ENCODE measurements at places on chromosomes 2 and 18. TPM values are rescaled to one million over a fixed set of nuclear protein-coding genes. Genes with fewer than 3 reads are reported as not detected.

GRCh38 chr2:114864901-114865300, 422.5 kb downstream of the DPP10 start:
- no peaks in the 10 kb centered on the region for H3K27me3 ChIP-seq
- no peaks in the 10 kb centered on the region for H3K36me3 ChIP-seq
- DNase-seq: no peak
- H3K27ac ChIP-seq: no peak overlapping the region

DNA sequence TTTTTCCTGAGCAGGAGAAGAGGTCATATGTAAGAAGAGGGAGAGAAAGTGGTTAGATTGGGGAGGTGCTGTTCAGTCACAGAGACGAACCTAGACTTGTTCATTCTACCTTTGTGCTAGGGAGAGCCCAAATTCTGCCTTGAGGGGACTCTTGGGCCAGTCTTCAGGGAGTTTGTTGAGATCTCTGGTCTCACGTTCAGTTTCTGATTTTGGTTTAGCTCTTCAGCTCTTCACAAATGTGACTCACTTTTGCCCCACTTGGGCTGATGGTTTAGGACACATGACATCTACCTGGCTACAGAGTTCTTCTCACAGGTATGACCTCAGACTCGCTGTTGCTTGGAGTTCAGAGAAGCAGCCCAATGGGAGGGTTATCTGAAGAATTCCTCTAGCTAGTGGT, 49.2 kb upstream of the DARS1 start:
- H3K36me3 ChIP-seq: no peaks in the 10 kb centered on the region
- DNase-seq: no peak
- peaks cover 32% of the 10 kb centered on the region for H3K27me3 ChIP-seq
- H3K4me3 ChIP-seq: no peak overlapping the region
- no peaks in the 10 kb centered on the region for H3K4me1 ChIP-seq
- no peak overlapping the region for H3K27ac ChIP-seq

DNA sequence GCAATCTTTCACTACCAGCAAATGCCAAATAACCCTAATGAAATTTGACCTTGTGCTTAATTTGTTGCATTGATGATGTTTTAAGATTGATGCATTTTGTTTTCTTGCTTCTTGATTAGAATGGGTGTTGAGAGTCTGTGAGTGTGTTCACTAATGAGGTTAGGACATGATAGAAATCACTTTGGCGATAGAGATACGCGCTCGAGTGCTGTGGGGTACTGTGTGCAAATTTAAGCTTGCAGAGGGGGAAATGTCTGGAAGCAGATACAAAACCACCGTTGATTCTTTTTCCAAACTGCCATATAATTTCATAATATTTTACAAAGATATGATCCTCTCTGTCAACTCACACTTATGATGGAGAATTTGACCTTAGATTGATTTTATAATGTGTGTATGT, 200.9 kb downstream of the PIEZO2 start:
- DNase-seq: no peak
- H3K27me3 ChIP-seq: no peaks in the 10 kb centered on the region
- H3K4me1 ChIP-seq: no peaks in the 10 kb centered on the region
- H3K36me3 ChIP-seq: peaks cover 33% of the 10 kb centered on the region

GRCh38 chr2:238945433-238946150, 97.7 kb downstream of the TWIST2 start:
- H3K4me1 ChIP-seq: peaks cover 9% of the 10 kb centered on the region
- H3K36me3 ChIP-seq: no peaks in the 10 kb centered on the region
- no peak for DNase-seq

SCTR gene
- not detected for total RNA-seq

GRCh38 chr18:62318228-62319180, 6.6 kb upstream of the TNFRSF11A start:
- H3K27me3 ChIP-seq: peaks cover 22% of the 10 kb centered on the region
- DNase-seq: no peak
- no peaks in the 10 kb centered on the region for H3K4me1 ChIP-seq

TIGD1 gene
- 3.2 TPM for total RNA-seq

GRCh38 chr2:235768606-235769005, 274.8 kb downstream of the AGAP1 start:
- H3K36me3 ChIP-seq: peaks cover 3% of the 10 kb centered on the region
- no peak overlapping the region for H3K4me3 ChIP-seq
- H3K27me3 ChIP-seq: no peaks in the 10 kb centered on the region

DNA sequence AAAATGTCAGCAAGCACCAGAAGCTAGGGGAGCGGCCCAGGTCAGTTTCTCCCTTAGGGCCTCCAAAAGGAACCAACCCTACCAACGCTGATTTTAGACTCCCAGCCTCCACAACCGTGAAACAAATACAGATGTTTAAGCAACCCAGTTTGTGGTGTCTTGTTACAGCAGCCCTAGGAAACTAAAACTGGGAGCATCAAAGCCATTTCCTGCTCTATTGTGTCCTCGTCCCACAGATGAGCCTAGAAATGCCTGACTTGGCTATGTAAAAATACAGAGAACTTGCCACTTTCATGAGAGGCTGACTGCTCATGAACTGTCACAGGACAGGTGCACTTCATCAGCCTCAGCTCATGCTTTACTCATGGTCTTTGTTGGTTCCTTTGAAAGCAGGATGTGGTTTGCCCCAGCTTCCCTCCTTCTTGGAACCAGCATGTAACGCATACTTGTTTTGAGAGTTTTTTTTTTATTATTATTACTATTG, 97.6 kb upstream of the SLC39A10 start:
- no peak overlapping the region for H3K4me3 ChIP-seq
- no peak for DNase-seq
- peaks cover 26% of the 10 kb centered on the region for H3K4me1 ChIP-seq
- no peaks in the 10 kb centered on the region for H3K36me3 ChIP-seq

- peaks cover 82% of the 10 kb centered on the region for H3K4me1 ChIP-seq
- peaks cover 1% of the 10 kb centered on the region for H3K36me3 ChIP-seq
- DNase-seq: no peak
- H3K27ac ChIP-seq: peak overlapping the region; percentile 96
- no peaks in the 10 kb centered on the region for H3K27me3 ChIP-seq
- H3K4me3 ChIP-seq: no peak overlapping the region
These were observed 44.8 kb downstream of the ASAP2 start for GRCh38 chr2:9251154-9252001.

GRCh38 chr2:46850742-46851141, 64.9 kb downstream of the MCFD2 start:
- no peaks in the 10 kb centered on the region for H3K27me3 ChIP-seq
- peaks cover 94% of the 10 kb centered on the region for H3K4me1 ChIP-seq
- no peak for DNase-seq
- no peaks in the 10 kb centered on the region for H3K36me3 ChIP-seq
- H3K4me3 ChIP-seq: no peak overlapping the region

GRCh38 chr2:15780234-15780633, 160.1 kb upstream of the MYCN start:
- H3K36me3 ChIP-seq: no peaks in the 10 kb centered on the region
- H3K4me1 ChIP-seq: no peaks in the 10 kb centered on the region
- H3K27ac ChIP-seq: no peak overlapping the region
- no peak for DNase-seq
- peaks cover 29% of the 10 kb centered on the region for H3K27me3 ChIP-seq

DNA sequence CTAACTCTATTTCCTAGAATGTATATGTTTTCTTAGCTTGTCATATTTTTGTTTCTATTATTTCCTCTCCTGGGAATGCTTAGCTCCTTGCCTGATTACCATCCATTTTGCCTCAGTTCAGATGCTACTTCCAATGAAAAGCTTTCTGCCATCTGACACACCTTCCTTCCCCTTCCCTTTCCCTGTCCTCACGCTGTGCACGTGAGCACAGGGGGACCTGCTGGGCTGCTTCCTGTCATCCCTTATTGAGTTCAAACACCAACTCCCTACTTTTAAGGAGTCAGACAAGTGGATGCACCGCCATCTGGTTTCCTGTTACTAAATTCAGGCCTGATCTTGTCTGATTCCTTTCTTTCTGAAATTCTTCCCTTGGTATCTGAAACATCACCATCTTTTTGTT, 2.4 kb upstream of the INO80C start:
- H3K4me3 ChIP-seq: no peak overlapping the region
- no peak overlapping the region for H3K27ac ChIP-seq
- no peak for DNase-seq
- H3K4me1 ChIP-seq: peaks cover 41% of the 10 kb centered on the region
- H3K36me3 ChIP-seq: no peaks in the 10 kb centered on the region

DNA sequence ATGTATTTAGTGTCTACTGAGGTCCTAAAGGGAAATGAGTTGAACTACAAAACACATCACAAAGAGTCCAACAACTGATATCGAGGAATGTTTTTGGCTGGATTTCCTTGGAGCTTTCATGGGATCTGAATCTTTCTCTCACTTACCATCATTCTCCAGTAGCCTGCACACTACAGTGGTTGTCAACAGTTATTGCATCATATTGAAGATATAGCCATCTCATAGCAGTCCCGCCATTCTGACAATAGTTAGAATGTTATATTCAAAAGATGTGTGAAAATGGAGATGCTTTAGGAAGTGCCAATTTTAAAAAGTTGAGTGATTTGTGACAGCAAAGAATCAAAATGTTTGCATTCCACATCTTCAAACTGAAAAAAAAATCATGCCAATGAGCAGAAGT, 186.8 kb downstream of the DSC3 start:
- no peak overlapping the region for H3K27ac ChIP-seq
- H3K36me3 ChIP-seq: no peaks in the 10 kb centered on the region
- no peaks in the 10 kb centered on the region for H3K4me1 ChIP-seq
- peaks cover 2% of the 10 kb centered on the region for H3K27me3 ChIP-seq

GRCh38 chr2:48157150-48157549, 250.9 kb upstream of the FBXO11 start:
- H3K4me1 ChIP-seq: no peaks in the 10 kb centered on the region
- H3K36me3 ChIP-seq: peaks cover 3% of the 10 kb centered on the region
- no peak overlapping the region for H3K4me3 ChIP-seq
- DNase-seq: no peak

DNA sequence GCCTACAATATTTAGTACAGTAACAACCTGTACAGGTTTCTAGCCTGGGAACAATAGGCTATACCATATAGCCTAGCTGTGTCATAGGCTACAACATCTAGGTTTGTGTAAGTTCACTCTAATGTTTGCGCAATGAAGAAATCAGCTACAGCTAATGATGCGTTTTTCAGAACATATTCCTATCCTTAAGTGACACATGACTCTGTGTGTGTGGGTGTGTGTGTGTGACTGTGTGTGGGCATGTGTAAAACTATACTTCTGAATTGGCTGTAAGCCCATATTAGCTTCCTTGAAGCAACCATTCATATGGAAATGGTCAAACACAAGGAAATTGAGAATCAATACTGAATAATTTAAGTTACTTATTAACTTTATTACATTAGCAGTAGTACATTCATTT, 120.8 kb upstream of the SULT1C3 start:
- no peaks in the 10 kb centered on the region for H3K4me1 ChIP-seq
- peaks cover 30% of the 10 kb centered on the region for H3K27me3 ChIP-seq
- DNase-seq: no peak

DNA sequence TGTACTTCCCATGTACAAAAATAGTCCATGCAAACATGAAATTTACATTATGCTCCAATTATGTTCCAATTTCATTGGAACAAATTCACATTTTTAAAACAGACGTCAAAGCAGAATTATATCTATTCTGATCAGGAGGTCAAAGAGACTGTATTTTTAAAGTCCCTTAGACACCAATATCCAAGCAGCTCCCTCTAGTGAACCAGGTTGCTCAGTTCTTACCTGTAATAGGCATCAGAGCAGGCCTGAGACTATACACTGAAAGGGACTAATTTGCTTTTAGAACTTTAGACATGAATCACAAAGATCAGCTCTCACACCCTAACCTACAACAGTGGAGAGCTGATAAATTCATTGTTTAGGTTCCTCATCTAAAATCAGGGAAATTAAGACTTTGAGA, 273.9 kb downstream of the MBD2 start:
- no peak overlapping the region for H3K27ac ChIP-seq
- no peaks in the 10 kb centered on the region for H3K4me1 ChIP-seq
- H3K27me3 ChIP-seq: peaks cover 4% of the 10 kb centered on the region
- no peak overlapping the region for H3K4me3 ChIP-seq
- no peak for DNase-seq

DNA sequence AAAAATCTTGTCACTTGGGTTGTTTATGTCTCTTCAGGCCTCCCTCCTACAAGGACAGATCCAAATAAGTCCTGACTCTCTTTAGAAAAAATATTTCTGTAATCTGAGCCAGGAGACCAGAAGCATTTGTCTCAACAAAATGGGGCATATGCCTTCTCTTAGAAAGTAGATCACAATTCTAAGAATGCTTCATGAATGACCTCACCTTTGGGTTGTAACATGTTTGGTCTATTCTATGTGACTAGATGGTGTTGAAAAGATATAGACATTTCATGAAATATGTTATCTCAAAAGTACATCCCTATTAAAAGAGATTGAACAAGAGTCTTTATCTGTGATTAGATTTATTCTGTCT, 159.0 kb upstream of the SETBP1 start:
- H3K27ac ChIP-seq: peak overlapping the region; percentile 55
- no peak for DNase-seq
- H3K27me3 ChIP-seq: no peaks in the 10 kb centered on the region
- no peaks in the 10 kb centered on the region for H3K36me3 ChIP-seq
- H3K4me1 ChIP-seq: peaks cover 22% of the 10 kb centered on the region

GRCh38 chr2:172052000-172052983, 33.0 kb upstream of the DLX1 start:
- H3K27me3 ChIP-seq: no peaks in the 10 kb centered on the region
- peak overlapping the region; percentile 64 for H3K27ac ChIP-seq
- peaks cover 34% of the 10 kb centered on the region for H3K4me1 ChIP-seq
- peak overlapping the region; percentile 31 for H3K4me3 ChIP-seq
- DNase-seq: no peak

GRCh38 chr2:68832233-68832869, 38.8 kb downstream of the BMP10 start:
- peak overlapping the region; percentile 93 for H3K27ac ChIP-seq
- DNase-seq: no peak
- no peaks in the 10 kb centered on the region for H3K27me3 ChIP-seq
- no peak overlapping the region for H3K4me3 ChIP-seq

DSG1 gene
- not detected for total RNA-seq

HOXD13 gene
- total RNA-seq: not detected

USP34 gene
- 104 TPM for total RNA-seq

GAREM1 gene
- total RNA-seq: 6.2 TPM

KCNK3 gene
- total RNA-seq: 2.9 TPM

DNA sequence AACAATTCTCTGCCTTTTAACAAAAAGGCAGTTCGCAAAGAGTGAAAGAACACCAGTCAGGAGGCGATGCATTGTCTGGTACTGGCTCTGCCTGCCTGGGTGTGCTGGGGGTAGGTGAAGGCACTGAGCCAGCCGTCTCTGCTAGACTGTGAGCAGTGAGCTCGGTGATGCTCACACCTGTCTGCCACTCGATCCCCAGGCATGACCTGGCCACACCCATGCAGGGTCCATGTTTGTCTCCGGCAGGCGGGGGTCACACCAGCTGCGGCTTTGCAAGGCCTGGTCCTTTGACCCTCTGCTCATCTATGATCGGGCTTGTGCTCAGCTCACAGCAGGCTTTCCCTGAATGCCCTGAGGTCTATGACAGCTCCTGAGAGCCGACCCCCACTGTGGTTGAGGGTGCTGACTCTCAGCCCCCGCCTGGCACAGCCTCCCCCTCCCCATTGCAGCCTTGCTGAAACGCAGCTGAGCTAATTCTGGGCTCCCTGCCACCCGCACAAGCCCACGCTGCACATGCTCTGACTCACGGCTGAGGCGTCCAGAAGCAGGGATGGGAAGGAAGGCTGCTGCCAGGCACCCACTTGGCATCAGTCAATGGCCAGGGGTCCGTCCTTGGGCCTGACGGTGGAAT, 23.7 kb downstream of the CRACDL start:
- H3K36me3 ChIP-seq: no peaks in the 10 kb centered on the region
- H3K4me3 ChIP-seq: peak overlapping the region; percentile 36
- peak overlapping the region; percentile 97 for H3K27ac ChIP-seq

Measured in chondrocyte (in vitro differentiated cells).